Left ventricle myocardium inferior (tissue), 1 donor: ENCODE measurements at places on chromosomes 6 and 20. TPM values are rescaled to one million over a fixed set of nuclear protein-coding genes. Genes with fewer than 3 reads are reported as not detected.

GRCh38 chr6:73497915-73498314 lies 22.9 kb downstream of the EEF1A1 start:
- DNase-seq = no peak

DNA sequence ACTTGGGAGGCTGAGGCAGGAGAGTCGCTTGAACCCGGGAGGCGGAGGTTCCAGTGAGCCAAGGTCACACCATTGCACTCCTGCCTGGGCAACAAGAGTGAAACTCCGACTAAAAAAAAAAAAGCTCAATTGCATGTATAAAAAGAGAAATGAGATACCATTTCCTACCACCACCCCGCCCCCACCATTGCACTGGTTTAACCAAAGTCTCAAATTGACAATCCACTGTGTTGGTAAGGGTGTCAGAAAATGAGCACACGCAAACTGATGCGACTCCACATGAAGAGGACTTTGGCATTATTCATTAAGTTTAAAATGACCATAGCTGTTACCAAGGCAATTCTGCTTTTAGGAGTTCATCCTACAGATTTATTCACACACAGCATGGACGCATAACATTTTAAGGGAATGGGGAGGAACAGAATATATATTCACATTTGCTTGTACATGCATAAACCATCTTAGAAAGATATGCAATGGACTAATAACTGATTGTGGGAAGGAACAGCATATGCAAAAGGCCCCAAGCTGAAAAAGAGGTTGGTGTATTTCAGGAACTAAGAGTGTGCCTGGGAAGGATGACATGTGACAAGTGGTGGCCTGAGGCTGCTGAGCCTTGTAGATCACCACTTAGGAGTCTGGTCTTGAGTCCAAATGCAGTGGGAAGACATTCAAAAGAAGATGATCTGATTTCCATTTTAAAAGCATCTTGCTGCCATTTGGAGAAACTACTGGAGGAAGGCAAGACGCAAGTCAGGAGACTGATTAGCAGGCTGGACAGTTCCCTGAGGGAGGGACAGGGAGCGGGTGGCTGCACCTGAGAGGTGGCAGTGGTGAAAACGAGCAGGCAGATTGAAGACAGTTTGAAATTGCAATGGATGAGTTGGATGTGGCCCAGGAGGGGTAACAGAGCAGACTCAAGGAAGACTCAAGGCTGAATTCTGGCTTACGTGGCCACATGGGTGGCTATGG lies 37.2 kb upstream of the PTPN1 start:
- DNase-seq = no peak

DNA sequence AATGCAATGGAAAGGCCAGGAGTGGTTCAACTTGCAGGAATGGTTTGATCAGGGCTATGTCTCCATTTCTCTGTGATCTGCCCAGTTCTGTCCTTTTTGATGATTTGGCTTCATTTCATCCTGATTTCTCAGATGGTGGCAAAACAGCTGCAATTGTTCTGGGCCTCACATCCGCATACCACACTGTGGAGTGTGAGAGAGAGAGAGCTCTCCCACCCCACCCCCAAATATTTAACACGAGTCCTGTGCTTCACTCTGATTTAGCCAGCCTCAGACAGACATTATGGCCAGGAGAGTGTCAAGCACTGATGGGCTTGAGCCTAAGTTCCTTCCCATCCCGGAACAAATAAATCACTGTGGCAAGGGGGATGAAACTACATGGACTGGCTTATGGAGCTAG lies 284.6 kb downstream of the CDC5L start:
- DNase-seq = no peak

DNA sequence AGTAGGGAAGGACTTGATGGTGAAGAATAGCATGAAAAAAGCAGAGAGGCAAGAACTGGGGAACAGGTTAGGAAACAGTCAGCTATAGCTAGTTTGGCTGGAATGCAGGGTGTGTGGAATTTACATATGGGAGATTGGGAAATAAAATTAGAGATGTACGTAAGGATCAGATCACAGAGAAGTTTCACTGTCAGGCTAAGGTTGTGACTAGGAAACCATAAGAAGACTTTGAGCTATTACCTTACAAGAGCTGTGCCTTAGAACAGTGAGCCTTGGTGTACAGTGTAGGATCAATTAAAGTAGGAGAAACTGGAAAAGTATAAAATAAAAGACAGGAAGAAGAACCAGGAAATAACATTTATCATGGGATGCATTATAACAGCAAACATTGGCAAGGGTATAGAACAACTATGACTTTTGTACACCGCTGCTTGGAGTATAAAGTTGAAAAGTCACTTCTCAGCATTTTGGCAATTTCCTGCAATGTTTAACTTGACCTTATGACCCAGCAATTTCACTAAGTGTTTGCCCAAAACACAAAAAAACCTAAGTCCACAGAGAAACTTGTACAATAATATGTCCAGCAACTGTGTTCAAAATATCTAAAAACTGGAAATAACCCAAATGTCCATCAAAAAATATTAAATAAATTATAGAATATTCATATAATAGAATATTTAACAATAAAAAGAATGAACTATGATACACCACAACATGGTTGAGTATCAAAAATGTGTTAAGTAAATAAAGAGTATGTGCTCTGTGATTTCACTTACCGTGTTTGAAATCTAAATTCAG lies 31.2 kb upstream of the SPTLC3 start:
- DNase-seq = no peak

FAM184A gene
- total RNA-seq = 0.93 TPM

CRISP2 gene
- not detected for total RNA-seq

GRCh38 chr6:88483424-88483823 lies 317.3 kb upstream of the CNR1 start:
- DNase-seq = no peak

SLC32A1 gene
- not detected for total RNA-seq

DNA sequence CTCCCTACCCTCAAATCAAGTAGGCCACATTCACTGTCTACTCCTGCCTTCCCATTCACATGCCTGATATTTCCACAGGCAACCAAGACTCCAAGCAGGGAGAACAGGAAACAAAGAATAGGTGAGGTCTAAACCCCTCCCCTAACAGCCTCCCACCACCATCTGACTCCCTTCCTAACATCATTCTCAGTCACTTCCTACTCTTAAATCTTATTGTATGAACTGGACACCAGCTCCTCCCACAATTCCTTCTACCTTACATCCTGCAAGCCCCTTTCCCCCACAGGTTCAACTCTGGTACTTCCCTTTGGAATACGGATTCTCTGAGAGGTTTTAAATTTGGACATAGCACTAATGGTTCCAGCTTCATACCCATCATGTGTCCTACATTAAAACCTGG lies 944 bp upstream of the C6orf136 start:
- DNase-seq = no peak

DNA sequence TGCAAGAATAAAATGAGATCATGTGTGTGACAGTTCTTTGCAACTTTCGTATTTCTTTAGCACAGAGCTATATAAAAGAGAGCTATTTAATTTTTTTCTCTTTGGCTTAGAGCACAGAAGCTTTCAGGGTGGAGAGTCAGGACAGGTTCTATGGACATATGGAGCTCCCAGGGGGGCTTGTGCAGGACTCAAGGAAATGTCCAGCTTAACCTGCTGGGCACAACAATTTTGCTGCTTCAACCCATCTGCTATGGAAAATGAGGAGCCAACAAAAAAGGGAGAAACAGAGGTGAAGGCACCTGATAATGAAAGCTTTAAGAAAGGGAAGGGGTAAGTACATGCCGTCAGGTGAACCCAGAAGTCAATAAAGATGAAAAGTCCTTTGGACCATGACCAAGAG lies 5.1 kb upstream of the SNAP25 start:
- no peak for DNase-seq

SAMD5 gene
- 0.33 TPM for total RNA-seq

SUPT3H gene
- 2.6 TPM for total RNA-seq

DNA sequence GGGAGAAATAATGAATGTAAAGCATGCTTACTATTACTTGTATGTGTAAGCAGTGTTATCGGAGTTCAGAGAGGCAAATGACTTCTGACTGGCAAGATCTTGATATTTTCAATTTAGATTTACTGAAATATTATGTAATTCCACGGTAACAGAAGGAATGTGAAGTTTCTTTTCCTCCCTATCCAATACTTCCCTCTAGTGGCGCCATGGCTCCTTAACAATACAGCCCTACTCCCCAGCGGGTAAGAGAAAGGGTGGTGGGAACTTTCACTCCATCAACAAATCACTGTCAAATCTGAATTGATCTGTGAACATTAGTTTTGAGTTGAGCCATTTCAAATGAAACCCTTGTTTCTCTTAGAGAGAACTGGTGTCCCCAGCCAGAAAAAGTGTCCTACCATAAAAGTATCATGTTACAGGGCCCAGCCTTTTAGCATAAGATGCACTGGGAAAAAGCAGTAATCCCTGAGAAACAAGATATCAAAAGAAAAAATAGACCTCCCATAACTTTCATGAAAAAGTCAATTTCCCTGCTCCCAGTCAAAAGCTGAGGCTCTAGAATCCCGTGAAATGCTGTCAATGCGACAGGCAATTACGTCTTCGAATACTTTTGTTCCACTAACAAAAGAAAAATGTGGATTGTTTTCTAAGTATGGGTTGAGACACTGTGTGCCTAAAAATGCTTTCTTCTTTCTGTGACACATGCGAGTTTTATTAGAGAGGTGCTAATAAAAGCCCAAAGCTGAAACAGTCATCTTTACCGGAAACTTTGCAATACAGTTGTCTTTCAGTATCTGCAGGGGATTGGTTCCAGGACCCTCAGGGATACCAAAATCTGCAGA lies 12.9 kb downstream of the COX7A2 start:
- no peak for DNase-seq

- no peak for DNase-seq
Observed at GRCh38 chr20:23128461-23129125, 42.5 kb upstream of the CD93 start.

- DNase-seq = no peak
Observed at GRCh38 chr6:45965007-45965406, 50.7 kb downstream of the CLIC5 start.

GRCh38 chr6:36061236-36061635 lies 33.6 kb downstream of the MAPK14 start:
- DNase-seq = no peak

GRCh38 chr20:35991142-35991771 lies 22.9 kb downstream of the CNBD2 start:
- DNase-seq = no peak

HDGFL1 gene
- not detected for total RNA-seq

NMBR gene
- total RNA-seq = not detected

KHDRBS2 gene
- total RNA-seq = not detected

DNA sequence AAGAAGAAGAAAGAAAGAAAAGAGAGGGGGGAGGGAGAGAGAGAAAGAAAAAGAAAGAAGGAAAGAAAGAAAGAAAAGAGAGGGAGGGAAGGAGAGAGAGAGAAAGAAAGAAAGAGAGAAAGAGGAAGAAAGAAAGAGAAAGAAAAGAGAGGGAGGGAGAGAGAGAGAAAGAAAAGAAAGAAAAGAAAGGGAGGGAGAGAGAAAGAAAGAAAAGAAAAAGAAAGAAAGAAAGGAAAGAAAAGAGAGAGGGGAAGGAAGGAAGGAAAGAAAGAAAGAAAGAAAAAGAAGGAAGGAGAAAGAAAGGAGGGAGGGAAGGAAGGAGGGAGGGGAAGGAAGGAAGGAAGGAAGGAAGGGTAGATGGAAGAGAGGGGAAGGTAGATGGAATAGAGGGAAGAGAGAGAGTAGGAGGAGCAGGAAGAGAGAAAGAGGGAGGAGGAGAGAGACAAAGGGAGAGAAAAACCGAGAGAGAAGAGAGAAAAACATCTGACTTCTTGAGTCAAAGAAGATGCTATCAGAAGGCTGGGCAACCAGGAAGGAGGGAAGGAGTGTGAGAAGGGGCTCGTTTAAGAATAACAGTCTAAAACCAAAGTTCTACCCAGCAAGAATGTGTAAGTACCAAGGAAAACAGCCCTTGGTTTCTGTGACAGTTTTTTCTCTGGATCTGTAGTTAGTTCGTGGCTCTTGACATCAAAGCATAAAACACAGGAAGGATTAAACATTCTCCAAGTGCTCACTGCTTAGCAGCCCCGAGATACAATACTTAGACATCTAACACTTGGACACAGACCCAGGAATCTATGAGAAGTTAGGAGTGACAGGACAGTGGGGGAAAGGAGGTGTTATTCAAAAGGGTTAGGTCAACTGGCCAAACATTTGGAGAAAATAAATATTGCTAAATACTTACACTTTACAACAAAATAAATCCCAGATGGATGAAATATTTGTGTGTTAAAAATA lies 131.9 kb upstream of the STMND1 start:
- DNase-seq = no peak

- no peak for DNase-seq
Observed at GRCh38 chr6:167666571-167667203, 160.0 kb upstream of the AFDN start.

DNA sequence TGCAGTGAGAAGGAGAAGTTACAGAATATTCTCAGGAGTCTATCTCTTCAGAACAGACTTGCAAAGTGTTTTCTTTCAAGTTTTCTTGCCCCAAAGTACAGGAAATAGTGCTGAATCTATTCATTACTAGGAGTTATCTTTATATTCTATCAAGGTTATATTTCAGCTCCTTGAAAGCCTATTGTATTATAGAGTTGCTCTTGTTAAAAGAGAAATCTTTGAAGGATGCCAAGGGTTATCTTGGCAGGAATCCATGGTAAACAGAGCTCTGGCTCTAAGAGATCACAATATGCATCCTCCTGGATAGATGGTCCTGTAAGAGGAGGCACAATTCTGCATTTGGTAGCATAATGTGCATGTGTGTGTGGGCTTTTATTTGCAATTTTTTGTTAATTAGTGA lies 21.2 kb upstream of the SNRPB2 start:
- DNase-seq = no peak

GDAP1L1 gene
- 0.55 TPM for total RNA-seq

DNA sequence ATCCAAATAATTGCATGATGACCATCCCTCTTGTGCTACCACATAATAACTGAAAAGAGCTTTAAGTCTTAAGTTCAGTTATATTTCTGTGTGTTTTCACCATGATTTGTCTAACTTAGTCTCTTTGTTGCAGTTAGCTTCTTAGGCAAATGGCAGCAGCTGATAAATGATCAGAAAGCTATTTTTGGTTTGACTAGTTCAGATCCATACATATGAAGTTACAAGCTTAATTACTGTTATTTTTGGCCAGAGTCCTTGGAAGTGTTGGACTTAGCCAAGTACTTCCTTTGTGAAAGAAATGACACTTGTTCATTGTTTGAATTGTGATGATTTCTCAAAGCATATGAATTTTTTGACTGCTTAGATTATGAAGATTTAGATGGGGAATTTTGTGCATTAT lies 54.2 kb downstream of the HIVEP1 start:
- DNase-seq = no peak

- DNase-seq = no peak
Observed at GRCh38 chr6:147407571-147407970, 100.9 kb upstream of the SAMD5 start.

EGFL8 gene
- total RNA-seq = 9.2 TPM

- no peak for DNase-seq
Observed at GRCh38 chr6:40325791-40326190, 261.4 kb downstream of the LRFN2 start.

SMOC2 gene
- total RNA-seq = 14.4 TPM

GRCh38 chr6:142597836-142598235 lies 296.0 kb downstream of the ADGRG6 start:
- no peak for DNase-seq
